HT1080 (cell line): ENCODE measurements at places on chromosomes 6 and 20. TPM values are rescaled to one million over a fixed set of nuclear protein-coding genes. Genes with fewer than 3 reads are reported as not detected.

Gene DPPA5
- not detected in 2 replicates for total RNA-seq

Gene GLP1R
- total RNA-seq: not detected in 2 replicates

- DNase-seq: peak; percentile 60
Measured at GRCh38 chr6:50271266-50271665, 221.5 kb upstream of the DEFB112 start.

DNA sequence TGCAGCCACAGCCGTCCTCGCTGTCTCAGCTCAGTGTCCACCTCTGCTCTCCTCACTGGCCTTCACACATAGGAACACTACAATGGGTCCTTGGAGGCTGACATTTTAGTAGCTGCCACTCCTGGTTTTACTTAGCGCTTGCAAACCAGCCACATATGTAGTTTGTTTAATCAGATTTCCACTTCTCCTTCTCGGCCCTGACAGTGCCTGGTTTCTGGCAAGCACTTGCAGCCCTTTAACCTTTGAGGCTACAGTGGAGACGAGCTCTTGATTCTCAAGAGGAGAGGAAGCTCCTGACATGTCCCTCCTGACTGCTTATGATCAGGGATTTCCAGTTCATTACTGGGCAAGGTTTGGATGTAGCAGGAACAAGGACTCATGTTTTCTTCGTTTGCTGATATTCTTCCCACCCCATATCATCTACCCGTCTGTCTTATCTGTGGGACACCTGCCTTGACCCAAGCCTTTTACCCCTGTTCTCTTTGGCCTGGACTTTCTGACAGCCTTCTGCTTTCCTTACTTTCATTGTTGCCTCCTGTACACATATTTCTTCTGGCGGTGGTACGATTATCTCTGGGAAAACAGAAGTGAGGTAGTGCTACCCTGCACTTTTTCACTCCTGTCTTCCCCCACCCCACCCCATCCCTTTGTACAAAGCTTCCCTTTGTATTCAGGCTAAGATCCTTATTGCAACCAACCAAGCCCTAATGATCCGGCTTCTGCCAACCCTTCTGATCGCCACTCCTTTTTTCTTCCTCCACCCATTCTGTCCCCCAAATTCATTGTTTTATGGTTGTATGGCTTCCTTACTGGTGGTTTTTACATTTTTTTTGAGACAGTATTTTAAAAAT, 31.2 kb downstream of the CEP43 start:
- DNase-seq: no peak

DNA sequence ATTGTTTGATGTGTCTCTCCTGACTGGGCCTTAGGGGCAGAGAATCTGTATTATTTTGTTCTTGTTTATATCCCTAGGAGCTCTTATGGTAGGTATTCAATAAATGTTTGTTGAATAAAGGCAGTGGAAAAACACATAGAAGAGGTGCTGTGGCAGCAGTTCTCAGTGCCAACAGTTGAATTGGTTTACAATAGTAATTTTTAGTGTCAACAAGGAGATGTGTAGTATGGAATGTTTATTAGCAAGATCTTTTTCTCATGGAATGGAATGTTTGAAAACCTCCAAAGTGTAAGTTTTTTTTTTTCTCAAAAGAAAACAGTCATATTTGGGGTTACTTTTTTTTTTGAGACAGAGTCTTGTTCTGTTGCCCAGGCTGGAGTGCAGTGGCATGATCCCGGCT, 28.0 kb downstream of the ASXL1 start:
- DNase-seq: no peak
